ENCODE measurements at places on chromosomes 6 and 20.

DNA sequence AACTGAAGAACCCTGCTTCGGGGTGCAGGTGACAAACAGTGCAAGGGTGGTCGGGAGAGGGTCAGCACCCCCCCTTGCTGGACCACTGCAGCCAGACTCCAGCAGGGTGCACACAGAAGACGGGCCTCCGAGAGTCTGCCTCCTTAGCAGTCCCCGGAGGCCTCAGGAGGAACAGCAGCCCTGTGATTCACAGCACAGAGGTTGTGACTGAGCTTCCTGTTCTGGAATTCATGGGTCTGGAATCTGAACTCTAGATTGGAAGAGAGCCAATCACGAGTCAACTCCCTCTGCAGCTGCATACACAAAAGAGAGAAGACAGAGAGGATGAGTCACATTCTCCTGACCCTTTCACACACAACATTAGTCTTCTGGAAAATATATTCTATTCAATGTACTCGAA, 249.0 kb upstream of the OPRM1 start:
- DNase-seq, result no peak

DNA sequence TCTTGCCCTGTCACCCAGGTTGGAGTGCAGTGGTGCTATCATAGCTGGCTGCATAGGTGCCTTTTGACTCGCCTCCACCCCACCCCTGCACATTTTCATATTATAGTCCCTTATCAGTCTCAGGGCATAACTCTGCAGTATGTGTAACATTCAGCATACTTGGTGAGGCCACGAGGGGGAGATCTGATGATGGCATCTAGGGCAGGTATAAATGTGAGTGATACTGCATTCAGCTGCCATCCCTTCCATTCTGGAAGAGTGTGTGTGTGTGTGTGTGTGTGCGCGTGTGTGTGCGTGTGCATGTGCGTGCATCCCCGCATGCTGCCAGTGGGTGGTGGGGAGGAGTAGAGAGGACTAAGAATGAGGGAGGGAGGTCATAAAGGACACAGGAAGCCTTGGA, 81.4 kb downstream of the JARID2 start:
- peak; percentile 66 for DNase-seq

DNA sequence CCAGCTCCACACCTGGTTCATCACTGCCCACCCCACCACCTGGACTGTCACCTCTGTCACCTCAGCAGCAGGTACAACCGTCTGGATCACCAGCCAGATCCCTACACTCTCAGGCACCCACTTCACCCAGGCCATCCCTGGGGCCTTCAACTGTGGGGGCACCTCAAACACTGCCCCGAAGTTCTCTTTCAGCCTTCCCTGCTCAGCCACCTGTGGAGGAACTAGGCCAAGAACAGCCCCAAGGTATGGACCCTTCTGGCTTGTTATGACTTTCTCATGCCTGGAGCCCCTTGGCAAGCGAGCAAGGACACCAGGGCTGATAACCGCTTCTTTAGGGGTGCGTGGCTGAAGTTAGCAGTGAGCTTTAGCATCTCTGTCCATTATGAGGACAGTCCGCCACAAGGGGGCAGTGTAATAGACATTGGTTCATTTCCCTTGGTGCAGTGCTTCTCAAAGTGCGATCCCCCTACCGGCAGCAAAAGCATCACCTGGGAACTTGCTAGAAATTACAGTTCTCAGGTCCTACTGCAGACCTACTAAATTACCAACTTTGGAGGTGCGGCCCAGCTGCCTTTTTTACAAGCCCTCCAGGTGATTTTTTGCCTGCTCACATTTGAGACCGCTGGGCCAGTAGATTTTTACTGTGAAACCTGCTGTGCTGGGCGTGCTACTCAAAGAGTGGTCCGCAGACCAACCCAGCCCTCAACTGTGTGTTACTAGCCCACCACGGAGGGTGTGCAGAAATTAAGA, 32.5 kb downstream of the PNPLA1 start:
- DNase-seq, result peak; percentile 97

- DNase-seq, result no peak
These were observed 200.3 kb upstream of the FUT9 start for GRCh38 chr6:95815389-95816056.

DNA sequence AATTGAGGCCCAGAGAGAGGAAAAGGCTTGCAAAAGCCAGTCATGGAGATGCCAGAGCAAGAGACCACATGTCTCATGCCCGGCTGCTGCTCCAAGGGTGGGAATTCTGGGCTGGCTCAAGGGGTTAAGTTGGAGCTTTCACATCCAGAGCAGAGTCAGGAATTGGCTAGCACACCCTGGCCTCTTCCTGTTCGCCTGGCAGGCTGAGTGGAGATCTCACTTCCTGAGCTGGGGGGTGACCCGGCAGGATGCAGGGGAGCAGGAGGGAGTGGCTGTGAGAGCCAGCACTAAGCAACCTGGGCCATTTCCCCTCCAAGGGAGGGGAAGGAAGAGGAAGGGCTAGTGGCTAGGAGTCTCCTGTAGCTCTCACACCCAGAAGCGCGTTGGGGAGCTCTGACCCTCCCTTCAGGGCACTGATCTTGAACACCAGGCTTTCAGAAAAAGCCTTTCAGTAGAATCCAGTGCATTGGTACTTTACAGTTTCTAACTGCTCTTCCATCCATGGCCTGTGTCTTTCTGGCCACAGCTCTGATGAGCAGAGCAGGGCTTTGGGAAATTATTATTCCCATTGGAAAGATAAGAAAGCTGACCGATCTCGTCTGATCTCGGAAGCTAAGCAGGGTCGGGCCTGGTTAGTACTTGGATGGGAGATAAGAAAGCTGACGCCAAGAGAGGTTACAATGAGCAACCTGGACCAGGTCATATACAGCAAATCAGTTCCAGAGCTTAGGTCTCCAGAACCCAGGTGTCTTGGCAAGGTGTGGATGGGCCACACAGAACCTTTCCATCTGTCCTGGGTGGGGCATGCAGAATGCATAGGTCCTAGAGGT, 2.2 kb upstream of the CCM2L start:
- DNase-seq, result no peak

GRCh38 chr6:14930366-14930989, 315.4 kb upstream of the JARID2 start:
- no peak for DNase-seq

GRCh38 chr20:19275038-19275629, 62.7 kb downstream of the SLC24A3 start:
- DNase-seq, result no peak

DNA sequence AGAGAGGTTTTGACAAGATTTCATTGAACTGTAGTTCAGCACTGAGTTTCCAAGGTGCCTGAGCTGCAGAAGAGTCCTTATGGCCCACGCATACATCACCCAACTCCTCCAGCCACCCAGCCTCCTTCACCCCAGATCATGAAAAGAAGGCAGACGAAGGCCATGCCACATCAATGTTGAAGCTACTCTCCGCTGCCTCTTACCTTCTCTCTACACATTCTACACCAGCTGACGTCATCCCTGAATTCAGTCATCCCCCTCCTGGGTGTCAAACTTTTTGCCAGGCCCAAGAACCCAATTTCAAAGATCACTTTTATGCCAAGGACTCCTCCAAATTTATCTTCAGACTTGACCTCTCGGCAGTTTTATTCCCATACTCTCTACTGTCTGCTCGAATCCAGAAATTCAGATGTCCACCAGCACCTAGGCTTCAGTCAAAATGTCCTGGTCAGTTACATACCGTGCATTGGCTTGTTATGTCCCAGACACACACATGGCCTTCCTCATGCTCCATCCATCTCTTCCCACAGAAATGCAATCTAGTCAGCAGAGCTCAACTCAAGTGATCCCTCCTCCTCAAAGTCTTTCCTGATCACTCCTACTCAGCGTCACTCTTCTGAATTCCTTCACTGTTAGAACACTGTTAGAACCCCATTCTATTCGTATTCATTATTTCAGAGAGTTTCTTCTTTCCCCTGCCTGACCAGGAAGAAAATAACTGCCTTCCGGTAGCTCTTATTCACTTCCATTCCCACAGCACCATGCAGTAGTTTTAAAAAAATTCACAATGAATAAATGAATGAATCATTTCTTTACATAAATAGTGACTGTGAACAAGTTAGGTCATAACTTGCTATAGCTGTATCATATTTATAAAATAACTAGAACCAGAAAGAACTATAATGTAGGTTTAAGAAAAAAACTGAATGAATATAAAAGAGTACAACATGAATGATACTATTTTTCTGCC, 11.5 kb downstream of the ATXN1 start:
- no peak for DNase-seq

DNA sequence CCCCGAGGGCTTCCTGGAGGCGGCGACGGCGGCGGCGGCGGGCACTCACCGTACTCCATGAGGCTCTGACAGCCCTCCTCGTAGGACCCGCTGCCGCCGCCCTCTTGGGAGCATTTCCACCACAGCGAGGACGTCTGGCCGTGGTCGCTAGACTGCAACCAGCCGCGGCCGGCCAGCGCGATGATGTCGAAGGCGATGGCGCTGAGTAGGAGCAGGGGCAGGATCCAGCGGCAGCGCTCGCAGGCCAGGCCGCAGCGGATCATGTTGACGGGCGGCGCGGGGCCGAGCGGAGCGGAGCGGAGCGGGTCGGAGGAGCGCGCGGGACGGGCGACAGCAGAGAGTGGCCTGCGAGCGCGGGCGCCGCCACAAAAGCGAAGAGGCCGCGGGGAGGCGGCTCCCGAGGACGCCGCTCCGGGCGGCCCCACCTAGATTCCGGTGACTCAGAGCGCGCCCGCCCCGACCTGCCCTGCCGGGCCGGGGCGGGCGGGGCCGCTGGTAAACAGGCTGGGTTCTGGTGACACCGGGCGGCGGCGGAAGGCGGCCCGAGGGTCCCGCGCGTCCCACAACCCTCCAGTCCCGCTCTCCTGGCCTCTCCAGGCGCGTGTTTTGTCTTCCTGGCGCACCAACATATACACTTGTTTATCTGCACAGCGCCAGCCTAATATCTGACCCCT, at the start of gene PERP:
PERP (minus strand) TSS at position 342 of the 674 bp plus-strand sequence; CDS start at position 263, 79 bp downstream.
- peak; percentile 60 for DNase-seq

DNA sequence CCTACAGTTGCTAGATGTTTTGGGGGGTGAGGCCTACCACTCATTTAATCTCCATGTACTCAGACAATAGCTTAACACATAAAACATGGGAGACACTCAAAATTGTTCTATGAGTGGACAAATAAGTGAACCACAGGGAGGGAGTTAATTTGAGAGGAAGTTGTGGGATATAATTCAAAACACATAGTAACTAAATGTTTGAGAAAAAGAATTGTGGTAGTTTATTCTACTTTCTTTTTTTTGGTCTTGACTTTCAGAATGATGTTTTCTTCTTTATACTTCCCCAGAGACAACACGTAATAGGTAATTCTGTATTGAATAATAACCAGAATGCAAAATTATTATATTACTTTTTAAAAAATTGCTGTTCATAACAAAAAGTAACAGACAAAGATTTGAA, 453.8 kb downstream of the RFPL4B start:
- no peak for DNase-seq

GRCh38 chr20:34557936-34558319, 590 bp upstream of the MAP1LC3A start:
- no peak for DNase-seq

- no peak for DNase-seq
These were observed 7.5 kb downstream of the LAMA5 start for GRCh38 chr20:62359491-62360121.

DNA sequence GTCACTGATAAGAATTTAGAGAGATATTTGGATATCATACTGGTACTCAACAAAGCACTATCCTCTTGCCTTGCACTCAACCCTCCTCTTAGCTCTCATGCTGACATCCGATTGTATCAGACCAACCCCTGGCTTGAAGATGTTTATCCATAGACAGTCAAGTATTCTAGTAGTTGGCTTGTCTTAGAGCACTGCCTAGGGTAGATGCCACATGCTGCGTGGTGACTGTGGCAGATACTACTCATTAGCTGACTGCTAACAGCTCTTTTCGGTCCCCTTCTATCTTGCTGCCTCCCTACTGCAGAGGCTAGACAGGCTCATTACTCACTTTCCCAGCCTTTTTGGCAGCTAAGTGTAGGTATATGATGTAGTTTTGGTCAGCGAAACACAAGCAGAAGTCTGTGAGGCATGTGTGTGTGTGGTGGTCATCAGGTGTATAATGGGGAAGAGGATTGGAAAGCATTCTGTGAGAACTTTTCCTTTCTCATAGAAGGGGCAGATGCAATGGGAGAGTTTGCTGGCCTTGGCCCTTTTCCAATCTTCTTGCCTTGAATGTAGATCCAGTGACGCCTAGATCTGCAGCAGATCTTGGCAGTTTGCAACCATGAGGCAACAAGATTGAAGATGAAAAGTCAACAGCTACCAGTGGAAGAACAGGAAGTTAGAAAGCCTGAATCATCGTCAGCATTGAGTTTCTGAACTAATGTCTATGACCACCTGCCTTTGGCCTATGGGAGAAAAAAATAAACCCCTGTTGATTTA, 4.4 kb upstream of the IFNGR1 start:
- no peak for DNase-seq

DNA sequence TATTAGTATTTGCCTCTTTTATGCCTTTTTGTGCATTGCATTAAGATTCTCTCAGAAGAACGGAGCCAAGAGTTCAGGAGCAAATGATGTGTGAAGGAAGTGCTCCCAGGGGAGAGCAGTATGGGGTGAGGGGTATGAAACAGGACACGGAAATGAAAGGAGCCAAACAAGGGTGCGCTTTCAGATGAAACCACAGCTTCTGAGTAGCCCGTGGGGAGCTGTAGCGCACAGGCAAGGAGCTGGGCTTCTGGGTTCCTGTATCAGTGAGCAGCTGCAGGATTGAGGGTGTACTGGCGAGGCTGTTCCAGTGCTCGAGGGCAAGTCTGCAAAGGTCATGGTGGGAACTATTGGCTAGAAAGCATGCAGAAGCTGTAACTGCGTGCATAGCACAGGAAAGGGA, 25.4 kb downstream of the ANKEF1 start:
- no peak for DNase-seq

- DNase-seq, result no peak
These were observed 224.3 kb upstream of the FOXA2 start for GRCh38 chr20:22808628-22809027.

DNA sequence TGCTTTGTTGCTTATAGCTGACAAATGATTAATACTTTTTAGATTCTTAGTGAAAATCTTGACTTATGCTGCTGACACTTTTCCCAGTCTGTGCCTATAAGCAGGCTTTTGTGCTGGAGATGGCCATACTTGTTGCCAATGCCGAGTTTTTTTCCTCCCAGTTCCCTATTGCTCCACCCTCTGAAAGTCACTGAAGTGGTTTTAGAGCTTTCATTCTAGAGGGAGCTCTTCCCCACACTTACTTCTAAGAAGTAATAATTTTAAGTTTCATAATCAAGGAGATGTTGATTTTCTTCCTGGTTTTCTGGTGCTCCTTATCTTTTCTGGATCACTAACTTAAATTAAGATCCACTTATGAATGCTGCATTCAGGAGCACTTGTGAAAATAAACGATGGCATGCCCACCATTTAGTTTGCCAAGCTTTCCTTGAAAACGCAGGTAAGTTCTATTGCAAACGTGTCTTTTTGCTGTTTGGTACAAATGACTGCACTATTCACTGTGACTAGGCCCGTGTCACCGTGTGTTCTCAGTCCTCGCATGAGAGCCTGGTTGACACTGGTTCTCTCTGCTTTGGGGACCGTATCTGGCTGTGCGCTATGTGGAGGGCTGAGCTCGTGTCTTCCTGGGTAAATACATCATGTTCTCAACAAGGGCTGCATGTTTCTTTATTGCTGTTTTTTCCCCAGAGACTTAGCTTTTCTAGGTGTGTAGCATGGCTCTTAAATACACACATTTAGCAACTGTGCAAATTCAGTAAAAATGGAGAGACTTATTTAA, 50.2 kb downstream of the GFRA4 start:
- DNase-seq, result no peak
